Mesenteric fat pad (tissue), 1 donor: ENCODE measurements at places on chromosomes 1 and 21.

GRCh38 chr1:58975888-58976287, 192.0 kb upstream of the JUN start:
- DNase-seq = no peak

- no peak for DNase-seq
Measured at GRCh38 chr1:115854005-115854404, 13.1 kb upstream of the NHLH2 start.

DNA sequence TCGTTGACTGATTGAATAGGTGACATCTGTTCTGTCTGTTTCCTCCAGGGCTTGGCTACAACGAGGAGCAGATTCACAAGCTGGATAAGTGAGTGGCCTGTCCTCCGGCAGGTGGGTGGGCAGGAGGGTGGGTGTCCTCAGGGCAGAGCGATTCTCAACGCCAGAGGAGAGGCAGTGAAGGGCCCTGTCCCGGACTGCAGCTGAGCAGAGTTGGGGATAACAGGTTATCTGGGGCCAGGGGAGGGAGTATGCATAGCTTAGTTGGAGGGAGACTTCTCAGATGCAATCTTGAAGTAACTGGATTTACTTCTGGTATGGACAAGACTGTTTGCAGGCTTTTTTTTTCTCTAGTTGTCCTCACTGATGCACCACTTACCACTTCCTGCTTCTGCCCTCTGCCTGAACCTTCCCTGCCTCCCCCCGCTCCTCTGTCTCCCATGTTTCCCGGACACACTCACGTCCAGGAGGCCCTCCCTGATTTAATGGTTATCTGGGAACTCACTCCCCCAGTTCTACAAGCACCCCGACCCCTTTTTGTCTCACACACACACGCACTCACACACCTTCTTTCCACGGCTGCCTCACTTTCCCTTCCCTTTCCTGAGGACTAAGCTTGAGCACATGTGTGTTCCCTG, 16.4 kb upstream of the RASSF5 start:
- DNase-seq = no peak

DNA sequence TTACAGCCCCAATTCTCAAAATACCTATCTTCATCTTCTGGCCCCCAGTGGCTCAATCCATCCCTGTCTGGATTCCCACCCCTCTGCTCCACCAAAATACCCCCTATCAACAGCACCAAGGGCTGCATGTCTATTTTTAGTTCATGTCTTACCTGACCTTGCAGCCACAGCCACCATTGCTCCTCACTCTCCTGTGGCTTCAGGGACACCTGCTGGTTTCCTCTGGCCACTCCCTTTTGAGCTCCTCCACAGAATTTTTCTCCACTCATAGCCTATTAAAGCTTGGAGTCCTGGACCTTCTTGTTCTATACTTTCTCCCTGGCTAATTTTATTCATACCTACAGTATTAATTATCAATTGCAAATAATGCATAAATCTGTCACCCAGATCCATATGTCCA, 125.3 kb upstream of the NGF start:
- DNase-seq = no peak

- DNase-seq = no peak
Measured at GRCh38 chr1:29134695-29135028, 11.0 kb upstream of the TMEM200B start.

- no peak for DNase-seq
Measured at GRCh38 chr1:169648709-169649108, 18.8 kb upstream of the SELP start.

GRCh38 chr21:14383596-14384180, 742 bp upstream of the HSPA13 start:
- no peak for DNase-seq

- no peak for DNase-seq
Measured at GRCh38 chr1:67556297-67556900, 126.2 kb upstream of the SERBP1 start.

DNA sequence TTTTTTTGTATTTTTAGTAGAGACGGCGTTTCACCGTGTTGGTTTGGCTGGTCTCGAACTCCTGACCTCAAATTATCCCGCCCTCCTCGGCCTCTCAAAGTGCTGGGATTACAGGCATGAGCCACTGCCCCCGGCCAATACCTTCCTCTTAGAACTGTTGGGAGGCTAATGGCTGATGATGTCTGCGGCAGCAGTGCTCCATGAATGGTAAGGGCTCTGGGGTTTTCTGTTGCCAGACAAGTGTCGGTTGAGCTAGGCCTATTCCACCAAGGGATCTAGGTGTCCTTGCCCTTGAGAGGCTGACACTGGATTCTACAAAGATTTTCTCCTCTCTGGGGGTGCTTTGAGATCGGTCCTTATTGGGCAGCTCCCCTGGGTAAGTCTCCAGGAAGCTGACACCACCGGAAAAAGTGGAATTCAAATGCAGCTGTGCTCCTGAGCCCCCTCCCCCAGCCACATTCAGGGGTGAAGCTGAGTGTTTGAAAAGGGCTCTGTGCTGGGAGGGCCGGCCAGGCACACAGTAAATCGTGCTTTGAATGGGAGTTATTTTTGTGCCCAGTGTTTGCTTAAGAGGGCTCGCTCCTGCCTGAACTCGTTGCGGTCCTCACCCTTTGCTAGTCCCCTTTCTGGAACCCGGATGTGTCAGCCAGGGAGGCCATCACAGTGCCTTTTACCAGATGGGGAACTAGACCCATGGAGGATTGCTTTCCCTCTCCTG, 5.2 kb downstream of the SOX13 start:
- no peak for DNase-seq

DNA sequence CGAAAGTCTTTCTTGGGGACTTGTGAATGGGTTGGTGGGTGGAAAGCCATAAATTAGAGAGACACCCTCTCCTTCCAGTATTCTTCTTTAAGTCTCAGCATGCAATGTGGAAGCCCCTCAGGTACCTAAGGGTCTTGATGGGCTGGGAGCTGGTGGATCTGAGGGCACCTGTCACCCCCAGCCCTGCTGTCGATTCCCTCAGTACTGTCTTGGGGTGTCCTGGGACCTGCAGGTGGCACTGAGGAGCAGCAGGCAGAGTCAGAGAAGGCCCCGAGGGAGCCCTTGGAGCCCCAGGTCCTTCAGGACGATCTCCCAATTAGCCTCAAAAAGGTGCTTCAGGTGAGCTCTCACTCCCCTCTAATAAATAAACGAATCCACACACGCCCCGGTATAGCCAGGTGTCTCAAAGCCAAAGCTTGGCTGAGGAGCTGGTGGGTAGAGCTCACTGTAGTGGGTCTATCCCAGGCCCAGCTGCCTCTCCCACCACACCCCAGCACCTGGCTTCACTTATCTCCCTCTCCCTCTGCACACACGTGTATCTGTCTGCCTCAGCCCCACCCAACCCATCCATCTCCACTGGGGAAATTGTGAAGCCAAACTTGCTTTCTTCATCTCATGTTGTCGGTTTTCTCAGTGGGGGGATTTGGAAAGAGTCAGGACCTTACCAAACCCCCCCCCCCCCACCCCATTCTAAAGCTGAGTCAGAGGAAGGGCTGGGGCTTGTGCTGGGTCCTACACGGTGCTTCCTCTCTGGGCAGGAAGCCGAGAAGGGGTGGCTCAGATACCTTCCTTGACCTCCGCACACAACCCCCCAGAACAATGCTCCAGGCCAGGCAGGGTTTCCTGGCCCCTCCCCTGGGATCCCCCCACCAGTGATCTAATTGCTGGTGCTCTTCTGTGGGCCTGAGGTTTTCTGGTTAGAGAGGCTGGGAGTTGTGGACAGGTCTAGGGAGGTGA, 1.6 kb downstream of the ADAM15 start:
- no peak for DNase-seq

GRCh38 chr1:167864392-167865032, 49.4 kb downstream of the ADCY10 start:
- DNase-seq = no peak

DNA sequence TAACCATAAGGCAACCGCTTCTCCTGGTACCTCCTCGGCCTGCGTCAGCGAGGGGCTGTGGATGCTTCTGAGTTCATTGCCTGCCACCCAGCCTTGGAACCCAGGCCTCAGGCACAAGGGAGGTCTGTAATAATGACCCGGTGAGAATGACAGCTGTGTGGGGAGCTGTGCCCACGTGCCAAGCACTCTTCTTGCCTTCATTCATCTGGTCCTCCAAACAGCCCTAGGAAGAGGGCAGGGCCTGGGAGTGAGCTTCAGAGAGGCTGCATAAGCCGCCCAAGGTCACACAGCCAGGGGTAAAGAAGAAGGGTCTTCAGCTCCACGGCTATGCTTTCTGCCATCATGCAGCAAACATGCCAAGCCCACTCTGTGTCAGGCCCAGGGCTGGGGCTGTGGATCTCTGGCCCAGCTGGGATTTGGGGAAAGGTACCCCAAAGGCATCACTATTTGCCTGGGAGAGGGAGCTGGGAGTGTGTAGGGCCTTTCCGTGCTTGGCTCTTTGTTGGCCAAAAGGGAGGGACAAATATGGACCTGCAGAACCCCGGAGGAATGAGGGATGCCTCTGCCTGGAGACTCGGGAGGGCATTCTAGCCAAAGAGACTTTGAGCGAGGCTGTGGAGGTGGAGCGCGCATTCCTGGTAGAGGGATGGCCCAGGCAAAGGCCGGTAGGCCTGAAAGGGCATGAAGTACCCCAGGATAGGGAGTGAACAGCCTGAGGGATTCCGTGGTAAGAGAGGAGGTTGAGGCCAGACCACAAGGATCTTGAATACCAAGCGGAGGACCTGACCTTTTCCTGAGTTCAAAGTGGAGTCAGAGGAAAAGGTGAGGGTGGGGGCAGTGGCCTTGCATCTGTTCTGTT, 10.1 kb upstream of the EDN2 start:
- DNase-seq = no peak

DNA sequence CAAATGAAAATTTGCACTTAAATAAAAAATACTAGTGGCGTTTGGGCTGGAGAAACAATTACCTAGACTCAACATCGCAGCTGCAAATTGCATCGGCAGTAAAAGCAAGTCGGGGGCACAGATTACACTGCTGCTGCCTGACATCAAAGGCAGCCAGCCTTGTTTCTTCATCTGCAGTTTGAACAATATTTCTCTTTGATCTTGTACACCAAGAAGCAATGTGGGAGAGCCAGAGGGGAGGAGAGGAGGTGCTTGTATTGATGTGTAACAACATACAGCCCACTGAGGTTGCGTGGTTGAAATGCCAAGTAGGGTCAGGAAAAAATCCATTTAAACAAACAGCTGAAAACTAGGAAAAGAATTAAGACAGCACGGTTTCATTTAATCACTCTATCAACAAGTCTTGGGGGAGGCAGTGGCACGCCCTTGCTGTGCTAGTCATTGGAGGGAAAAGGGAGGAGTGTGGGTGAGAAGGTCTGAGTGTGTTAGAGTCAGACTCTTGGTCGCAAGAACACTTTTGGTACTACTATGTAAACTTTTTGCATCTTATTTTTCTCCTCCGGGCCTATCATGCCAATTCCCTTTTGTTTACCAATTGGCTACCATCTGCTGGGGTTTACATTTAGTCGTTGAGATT, 456.5 kb downstream of the OMA1 start:
- no peak for DNase-seq

- DNase-seq = no peak
Measured at GRCh38 chr21:32426592-32427051, 14.1 kb downstream of the EVA1C start.

DNA sequence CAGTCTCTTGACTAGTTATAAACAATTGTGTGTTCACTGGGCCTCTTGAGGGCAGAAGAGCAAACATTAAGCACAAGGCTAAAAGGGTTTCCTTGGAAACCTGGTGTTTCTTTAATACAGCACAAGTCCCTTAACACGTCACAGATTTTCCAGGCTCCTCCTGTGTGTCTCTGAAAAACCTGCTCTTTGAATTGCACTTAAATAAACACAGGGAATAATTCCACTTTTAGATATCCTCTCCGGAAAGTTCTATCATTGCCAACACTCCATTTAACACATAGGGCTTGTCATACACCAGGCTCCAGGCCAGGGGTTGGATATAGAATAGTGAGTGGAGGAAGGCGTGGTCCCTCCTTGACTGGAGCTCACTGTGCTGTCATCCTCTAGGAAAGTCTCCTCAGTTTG, 442.6 kb downstream of the DSCAM start:
- DNase-seq = no peak

DNA sequence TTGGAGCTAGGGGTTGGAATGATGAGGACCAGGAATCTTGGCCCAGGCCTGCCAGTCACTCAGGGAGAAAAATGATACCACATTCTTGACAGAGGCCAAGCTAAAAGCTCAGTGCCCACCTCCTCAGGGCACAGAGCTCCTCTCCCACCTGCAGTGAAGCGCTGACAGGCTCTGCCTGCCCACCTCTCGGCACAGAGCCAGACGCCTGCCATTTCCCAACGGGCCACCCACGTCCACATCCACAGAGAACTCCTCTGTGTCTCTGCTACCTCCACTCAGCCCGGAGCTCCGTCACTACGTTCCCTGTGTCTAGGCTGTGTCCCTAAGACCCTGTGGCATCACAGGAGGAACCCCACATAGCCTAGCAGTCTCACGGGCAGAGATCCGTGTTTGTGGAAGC, 60.8 kb downstream of the MRPL37 start:
- DNase-seq = no peak

GRCh38 chr21:29538115-29538514, 239.4 kb downstream of the BACH1 start:
- no peak for DNase-seq

- no peak for DNase-seq
Measured at GRCh38 chr1:201902198-201902597, 13.5 kb downstream of the SHISA4 start.

- DNase-seq = no peak
Measured at GRCh38 chr1:243686159-243686558, 163.9 kb downstream of the AKT3 start.

DNA sequence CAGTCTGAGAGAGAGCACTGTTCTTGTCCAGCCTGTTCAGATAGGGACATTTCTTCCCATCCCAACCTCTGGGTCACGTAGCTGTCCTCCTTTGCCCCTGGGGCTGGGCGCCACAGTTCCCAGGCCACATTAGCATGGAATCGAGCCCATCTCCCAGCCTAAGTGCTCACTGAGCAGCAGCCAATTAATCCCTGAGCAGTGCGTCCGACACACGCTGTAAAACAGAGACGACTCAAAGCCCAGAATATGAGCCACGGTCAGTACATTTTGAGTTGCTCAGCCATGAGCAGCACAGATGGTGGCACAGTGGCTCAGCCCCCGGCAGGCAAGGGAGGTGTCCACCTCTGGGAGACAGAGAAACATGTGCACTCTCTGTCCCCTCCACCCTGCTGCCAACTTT, 267.4 kb downstream of the NPHP4 start:
- peak; percentile 60 for DNase-seq

DNA sequence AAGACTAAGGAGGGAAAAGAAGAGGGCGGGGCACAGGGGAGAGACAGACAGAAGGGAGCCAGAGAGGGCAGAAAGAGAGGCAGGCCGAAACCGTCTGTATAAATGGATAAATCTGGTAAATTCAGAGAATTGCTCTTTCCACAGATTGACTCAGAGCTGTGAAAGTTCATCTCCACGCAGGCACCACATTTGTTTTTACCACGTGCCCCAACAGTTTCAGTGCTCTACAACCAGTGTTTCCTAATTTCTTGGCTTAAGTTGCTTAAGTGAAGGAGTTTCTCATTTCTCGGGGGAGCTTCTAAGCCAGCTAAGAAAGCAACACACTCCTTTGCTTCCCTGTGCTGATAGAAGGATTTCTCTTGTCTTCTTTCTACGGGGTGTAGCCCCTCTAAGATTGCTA, 87.1 kb downstream of the ENAH start:
- no peak for DNase-seq

- no peak for DNase-seq
Measured at GRCh38 chr1:62539028-62539447, 58.3 kb upstream of the ANGPTL3 start.

- DNase-seq = no peak
Measured at GRCh38 chr1:157170677-157171515, 32.7 kb upstream of the ETV3 start.
